ENCODE measurements at places on chromosomes 13 and 19.

- DNase-seq: no peak
These were observed 37.5 kb downstream of the TSSK6 start for GRCh38 chr19:19477705-19478383.

DNA sequence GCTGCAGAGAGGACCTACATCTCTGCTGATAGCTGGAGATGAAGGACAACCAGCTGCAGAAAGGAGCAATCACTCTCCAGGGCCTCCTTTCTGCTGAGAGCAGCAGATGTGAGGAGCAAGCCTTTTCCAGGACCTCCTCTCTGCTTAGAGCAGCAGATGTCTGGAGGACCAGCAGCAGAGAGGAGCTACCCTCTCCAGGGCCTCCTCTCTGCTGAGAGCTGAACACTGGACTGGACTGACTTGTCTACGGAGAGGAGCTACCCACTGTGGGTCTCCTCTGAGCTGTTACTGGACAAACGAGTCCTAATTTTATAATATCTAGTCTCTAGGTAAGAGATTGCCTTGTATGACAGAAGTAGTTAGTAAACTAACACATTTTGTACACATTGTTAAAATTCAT lies 40.8 kb upstream of the FLT1 start:
- DNase-seq: no peak

GRCh38 chr19:16330368-16330801 lies 5.8 kb downstream of the KLF2 start:
- DNase-seq: no peak

DNA sequence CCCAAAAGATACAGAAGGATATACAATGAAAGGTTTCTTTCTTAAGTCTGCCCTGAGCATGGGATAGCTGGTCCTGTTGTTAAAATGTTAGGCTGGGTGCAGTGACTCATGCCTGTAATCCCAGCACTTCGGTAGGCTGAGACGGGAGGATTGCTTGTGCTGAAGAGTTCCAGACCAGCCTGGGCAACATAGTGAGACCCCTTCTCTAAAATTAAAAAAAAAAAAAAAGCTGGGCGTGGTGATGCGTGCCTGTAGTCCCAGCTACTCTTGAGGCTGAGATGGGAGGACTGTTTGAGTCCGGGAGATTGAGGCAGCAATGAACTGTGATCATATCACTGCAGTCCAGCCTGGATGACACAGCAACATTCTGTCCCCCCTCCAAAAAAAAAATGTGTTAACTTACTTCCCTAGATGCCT lies 52.5 kb upstream of the SHKBP1 start:
- no peak for DNase-seq

- no peak for DNase-seq
These were observed 88.8 kb downstream of the ENOX1 start for GRCh38 chr13:43698009-43698408.

DNA sequence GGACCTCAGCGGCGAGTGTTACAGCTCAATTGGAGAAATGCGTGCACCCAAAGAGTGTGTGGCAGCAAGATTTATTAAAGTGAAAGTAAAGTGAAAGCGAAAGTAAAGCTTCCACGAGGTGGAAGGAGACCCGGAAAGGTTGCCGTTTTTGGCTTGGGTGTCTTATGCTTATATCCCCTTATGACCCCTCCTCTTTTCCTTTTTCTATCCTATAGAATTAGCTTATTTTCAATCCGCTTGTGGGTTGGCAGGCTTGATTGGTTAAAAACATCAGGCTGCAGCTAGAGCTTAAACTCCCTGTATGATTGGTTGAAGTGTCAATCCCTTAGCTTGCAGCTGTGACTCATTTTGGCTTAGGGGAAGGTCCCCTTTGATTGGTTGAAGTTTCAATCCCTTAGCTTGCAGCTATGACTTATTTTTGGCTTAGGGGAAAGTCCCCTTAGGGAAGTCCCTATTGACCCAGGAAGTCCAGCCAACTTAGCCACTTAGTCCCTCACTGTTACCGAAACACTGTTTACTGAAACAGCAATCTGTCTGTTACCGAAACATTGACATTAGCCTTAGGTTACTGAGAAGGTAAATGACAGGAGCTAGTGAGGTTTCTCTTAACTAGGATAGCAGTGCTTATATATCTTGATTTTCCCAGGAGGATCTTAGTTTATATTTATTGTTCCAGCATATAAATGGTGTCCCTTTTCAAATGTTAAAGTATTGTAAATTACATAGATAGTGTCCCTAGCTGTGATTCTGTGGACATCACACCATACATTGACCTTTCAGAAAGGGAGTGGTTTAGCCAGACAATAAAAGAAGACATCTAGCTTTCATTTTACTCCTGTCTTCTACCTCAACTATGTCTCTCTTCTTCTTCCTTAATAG lies 575.8 kb downstream of the DACH1 start:
- no peak for DNase-seq

GRCh38 chr19:39617745-39618144 lies 15.4 kb downstream of the LGALS13 start:
- no peak for DNase-seq

DNA sequence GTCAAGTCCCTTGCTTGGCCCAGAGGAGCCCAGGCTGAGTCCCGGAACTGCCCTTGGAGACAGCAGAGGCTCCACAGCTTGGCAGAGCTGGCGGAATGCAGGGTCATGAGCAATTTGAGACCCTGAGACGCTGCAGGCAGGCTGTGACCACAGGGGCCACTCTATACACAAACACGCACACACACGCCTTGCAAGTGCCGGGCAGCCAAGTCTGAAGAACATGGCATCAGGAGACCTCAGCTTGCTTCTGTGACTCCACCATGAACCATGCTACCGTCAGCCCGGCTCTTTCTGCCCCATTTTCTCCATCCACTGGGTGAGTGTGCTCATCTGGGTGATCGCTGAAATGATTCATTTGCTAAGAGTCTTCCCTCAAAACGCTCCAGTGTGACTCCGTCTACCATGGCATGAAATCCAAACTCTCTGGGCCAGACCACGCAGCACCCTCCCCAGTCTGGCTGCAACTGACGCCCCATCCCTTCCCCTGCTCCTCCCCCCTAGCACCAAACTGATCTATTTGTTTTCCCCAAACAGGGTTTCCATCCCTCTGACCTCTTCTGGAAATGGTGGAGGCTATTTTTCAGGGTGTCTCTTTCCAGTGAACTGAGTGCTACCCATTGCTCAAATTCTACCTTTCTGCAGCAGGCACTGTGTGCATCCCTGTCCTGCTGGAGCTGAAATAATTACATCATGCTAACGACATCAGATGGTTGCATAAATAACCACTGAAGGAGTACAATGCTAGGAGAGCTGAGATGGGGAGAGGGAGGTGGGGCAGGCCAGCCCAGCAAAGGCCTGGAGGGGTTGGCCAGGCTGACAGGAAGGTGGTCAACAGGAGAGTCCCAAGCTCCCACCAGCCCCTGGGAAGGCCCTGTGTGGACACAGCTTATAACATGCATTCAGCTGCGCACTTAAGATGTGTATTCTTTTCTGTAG lies 3.1 kb downstream of the CARS2 start:
- no peak for DNase-seq

DNA sequence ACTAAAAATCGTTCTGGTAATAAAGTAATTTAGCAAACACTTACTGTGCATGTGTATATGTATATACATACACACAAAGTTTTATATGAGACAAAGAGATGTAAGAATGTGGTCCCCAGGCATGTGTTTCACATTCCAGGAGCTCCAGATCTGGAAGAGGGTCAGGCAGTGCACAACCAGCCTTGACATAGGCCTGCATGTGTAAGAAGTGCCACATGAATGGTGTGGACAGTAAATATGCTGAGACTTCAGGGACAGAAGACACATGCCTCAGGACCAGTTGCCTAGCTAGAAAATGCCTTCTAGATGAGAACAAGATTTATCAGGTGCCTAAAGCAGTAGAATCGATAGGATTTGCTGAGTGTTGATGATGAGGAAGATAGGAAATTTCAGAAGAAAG lies 76.4 kb downstream of the FRY start:
- no peak for DNase-seq

DNA sequence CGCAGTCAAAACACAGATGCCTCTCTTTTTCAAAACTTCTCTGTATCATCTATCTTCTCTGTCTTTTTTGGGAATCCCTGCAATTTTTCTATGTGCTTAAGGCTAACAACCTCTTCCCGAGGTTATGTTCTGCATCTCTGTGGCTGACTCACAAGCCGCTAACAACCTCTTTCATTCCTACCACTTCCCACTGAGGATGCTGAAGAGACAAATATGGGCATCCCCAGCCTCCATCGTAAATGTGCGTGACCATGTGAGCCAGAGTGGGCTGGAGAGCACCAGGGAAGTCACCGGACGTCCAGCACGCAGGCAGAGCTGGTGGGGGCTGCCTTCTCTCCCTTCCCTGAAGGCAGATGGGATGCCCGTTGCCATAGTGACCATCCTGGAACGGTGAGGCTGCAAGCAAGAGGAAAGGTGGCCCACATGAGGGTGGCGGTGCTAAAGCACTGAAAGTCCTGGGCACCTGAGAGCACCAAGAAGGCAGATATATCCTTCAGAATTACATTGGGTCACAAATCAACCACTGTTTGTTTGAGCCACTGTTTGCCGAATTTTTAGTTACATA lies 122.8 kb downstream of the SHISA2 start:
- DNase-seq: no peak

DNA sequence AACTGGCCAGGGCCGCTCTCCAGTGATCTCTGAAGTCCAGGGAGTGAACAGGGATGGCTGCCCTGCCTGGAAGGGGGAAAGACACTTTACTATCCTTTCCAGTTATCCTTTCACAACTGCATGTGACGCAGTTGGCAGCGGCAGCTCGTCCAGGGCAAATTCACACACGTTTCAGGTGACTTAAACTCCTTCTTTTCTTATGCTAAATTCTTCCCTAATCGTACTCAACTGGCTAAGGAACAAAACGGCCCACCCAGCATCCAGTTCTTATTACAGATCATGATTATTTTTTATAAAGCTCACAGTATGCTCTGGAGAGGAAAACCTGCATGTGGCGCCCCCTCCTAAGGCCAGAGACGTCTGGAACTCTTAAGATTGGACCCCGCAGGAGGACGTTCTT lies 767.1 kb downstream of the UQCRFS1 start:
- DNase-seq: no peak

GRCh38 chr19:21308773-21309172 lies 20.4 kb downstream of the ZNF708 start:
- DNase-seq: no peak

- DNase-seq: no peak
These were observed 70.2 kb downstream of the COL4A2 start for GRCh38 chr13:110377178-110377825.

GRCh38 chr19:50712833-50713232 lies 6.8 kb downstream of the SHANK1 start:
- DNase-seq: no peak

DNA sequence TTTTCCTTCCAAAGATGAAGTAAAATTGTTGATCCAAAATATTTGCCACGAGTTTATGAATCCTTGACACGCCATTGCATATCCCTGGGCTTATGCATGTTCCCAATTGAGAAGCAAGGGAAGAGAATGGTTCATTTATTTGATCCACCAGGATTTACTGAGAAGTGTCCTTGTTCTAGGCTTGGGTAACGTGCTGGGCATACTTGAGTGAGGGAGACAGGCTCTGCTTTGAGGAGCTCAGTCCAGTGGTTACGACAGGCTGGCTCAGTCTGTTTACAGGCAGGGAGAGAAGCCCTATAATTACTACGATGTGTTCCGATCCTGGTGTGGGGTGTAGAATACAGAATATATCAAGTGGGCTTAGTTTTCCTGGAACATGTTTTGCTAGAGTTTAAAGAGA lies 6.3 kb upstream of the PNMA8C start:
- DNase-seq: no peak

- peak; percentile 90 for DNase-seq
These were observed at the start of gene C19orf25 for GRCh38 chr19:1478934-1479707. C19orf25 (minus strand) TSS chr19:1479215; CDS start chr19:1478903, 312 bp downstream.

GRCh38 chr13:99990126-99990977 lies 8.8 kb downstream of the ZIC2 start:
- no peak for DNase-seq

GRCh38 chr19:41263042-41263849 lies 926 bp upstream of the HNRNPUL1 start:
- DNase-seq: peak; percentile 86

GRCh38 chr13:111957913-111958450 lies 109.0 kb upstream of the SOX1 start:
- no peak for DNase-seq

DNA sequence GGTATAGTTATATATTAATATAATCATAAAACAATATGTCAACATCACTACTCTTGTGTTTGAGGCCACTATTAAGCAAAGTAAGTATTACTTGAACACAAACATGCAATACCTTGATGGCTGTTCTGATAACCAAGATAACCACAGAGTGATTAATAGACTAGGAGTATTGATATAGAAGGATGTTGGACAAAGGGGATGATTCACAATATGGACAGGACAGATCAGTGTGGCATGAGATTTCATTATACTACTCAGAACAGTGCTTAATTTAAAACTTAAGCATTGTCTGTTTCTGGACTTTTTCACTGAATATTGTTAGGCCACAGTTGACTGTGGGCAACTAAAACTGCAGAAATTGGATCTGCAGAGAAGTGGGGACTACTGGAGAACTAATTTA lies 384.2 kb downstream of the SLITRK1 start:
- no peak for DNase-seq

DNA sequence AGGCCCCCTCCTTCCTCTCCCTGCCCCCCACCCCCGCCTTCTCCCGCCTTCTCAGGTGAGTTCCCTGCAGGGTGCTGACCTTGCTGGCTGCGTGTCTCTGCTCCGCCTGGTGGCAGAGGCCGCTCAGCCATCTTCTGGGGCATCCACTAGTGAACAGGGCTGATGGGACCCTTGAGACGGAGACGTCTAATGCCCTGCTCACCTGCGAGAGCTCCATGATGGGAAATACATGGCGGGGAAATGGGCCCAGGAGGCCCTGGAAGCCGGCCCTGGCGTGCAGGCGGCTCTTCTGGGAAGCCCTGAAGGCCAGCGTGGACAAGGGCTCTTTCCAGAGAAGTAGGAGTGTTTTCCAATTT lies 15.2 kb upstream of the F7 start:
- DNase-seq: no peak

DNA sequence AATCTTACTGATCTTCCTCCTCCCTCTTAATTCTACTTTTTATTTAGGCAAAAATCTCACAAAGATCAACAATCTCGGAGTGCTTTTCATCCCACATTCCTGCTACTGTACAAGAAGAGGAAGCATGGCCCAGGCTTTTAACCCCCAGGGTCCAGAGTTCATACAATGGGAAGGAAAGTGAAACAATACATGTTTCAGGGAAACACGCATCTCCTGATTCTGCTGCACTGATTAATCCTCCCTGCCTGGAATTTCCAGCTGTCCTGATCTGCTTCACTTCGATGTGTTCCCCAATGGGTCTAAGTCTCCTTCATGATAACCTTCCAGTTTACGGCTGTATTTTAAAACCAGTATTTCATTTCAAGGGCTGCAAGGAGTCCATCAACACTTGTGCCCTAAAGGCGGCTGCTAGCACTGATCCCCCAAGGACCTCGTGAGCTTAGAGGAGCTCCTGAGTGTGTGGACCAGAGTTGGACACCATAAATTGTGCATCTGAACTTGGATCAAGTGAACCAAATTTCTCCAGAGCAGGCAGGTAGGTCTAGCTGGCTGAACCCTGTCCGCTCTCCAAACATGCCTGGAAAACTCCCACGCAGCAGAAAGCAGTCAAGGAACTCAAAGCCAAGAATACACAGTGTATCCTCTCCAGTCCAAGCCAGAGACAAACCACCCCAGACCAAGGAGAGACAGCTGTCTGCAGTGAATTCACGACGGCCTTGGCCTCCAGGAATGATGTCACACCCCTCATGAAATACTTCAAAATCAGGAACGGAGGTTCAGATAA lies 44.3 kb downstream of the COL4A1 start:
- no peak for DNase-seq

GRCh38 chr19:48258350-48258749 lies 2.6 kb upstream of the CARD8 start:
- no peak for DNase-seq
